ENCODE measurements at places on chromosomes 3 and 15.

DNA sequence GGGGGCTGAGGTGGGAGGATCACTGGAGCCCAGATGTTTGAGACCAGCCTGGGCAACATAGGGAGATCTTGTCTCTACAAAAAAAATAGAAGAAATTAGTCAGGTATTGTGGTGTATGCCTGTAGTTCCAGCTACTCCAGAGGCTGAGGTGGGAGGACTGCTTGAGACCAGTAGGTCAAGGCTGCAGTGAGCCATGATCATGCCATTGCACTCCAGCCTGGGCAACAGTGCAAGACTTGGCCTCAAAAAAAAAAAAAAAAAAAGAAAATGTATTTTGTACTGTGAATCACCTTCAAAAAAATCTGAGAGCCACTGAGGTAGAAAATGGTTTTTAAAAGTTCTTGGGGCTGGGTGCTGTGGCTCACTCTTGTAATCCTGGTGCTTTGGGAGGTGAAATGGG lies 4.6 kb downstream of the SNX4 start:
- no peak for DNase-seq

- no peak for DNase-seq
These were observed 127.3 kb upstream of the LINGO1 start for GRCh38 chr15:77759896-77760592.

DNA sequence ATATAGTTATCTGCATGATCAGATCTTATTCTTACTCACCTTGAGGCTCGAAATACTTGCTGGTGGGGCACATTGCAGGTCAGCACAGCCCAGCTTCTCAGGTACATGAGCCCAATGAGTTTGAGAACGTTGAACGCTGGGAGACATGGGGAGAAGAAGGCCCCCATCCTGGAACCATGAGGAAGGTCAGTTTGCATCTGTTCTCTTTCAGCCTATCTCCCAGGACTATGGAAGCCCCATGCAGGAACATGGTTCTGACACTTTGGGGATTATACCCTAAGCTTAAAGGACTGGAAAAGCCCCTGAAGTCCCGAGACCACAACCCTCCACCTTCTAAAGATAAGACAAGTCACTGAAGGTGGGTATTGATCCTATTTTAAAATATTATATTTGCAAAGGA lies 17.4 kb upstream of the STARD5 start:
- no peak for DNase-seq

- DNase-seq = no peak
These were observed 41.8 kb upstream of the SETMAR start for GRCh38 chr3:4261406-4261805.

DNA sequence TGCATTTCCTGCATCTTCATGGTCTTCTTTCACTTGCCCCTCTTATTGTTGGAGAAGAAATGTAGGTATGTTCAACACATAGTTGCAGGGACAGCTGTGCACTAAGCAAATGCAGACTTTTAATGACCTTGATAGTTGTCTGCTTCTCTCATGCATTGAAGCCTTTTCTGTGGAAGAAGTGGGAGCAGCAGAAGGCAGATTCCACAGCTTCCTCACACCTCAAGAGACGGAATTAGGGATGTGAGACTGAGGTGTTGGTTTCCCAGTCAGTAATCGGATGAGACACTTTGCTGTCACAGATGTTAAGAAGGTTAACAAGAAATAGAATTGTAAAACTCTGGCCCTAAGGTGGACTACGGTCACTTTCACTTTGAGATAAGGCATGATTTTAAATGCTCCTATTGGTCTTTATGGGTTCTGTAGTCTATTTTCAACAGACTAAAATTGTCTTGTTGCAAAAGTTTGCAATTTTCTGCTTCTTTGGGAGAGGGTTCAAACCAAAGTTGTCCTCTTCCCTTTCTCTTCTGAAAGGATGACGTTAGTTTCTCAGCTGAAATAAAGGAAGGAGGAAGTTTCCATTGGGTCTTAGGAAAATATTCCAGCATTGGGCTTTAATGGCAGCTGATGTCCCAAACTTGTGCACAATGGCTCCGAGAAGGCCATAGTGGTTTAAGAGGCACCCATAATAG lies 117.4 kb downstream of the LPP start:
- no peak for DNase-seq

- peak; percentile 52 for DNase-seq
These were observed 58.4 kb upstream of the ATP2C1 start for GRCh38 chr3:130835483-130835882.

DNA sequence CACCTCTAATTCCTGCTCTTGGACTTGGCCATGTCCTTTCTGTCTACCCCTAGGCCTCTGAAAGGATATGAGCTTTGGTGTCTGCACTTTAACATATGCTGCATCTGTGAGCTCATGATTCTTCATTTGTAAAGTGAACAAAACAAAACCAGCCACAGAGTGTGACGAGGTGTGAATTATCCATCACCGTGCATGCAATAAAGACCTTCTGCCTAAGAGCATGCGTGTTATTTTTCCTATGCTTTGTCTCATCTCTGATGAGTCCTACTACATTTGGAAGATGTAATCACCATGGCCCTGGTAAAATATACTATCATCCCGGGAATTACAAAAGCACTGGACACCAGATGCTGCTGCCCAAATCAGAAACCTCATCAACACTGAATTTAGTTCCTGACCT lies 103.5 kb upstream of the KCNAB1 start:
- no peak for DNase-seq

GRCh38 chr3:197524128-197524527 lies 31.6 kb downstream of the BDH1 start:
- no peak for DNase-seq

DNA sequence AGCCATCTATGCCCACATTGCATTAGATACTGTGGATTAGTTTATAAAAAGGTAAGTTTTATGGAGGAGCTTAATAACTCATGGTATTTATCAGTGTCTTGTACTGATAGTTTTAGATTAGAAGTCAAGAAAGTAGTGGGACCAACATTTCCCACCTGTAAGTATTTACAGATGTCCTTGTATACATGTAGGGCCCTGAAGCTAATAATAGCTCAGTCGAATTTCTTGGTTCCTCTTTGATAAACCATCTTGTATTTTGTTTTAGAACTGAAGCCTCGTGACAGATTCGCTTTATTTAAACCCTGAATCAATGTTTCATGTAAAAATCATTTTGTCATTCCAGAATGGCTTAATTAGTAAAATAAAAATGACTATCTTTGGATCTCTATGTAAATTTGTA lies 73.4 kb downstream of the CRYBG3 start:
- DNase-seq = no peak

- DNase-seq = no peak
These were observed 193.5 kb downstream of the ANXA2 start for GRCh38 chr15:60204131-60204885.

GRCh38 chr3:76349715-76350480 lies 564.5 kb upstream of the ZNF717 start:
- no peak for DNase-seq

Data from mammary epithelial cell (primary cell).